ENCODE measurements at places on chromosomes 2 and 18.

GRCh38 chr2:149537092-149537726 lies 50.4 kb downstream of the MMADHC start:
- no peak for DNase-seq

DNA sequence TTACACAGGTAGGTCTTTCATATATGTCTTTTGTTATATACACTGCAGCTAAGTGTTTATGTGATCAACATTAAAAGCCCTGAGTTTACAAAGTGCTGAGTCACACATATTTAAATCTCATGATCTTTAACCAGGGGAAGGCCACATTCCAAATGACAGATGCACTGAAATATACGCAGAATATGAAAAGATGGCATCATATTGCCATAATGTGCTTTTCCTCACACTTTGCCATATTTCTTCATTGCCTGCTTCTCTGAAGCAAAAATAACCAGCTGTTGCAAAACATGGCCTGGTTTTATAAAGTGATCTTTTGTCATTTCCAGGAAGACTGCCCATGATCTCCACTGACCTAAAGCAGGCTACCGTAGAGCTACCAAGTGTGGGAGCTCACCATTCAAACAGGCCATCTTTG lies 93.5 kb upstream of the MAPRE2 start:
- no peak for DNase-seq

DNA sequence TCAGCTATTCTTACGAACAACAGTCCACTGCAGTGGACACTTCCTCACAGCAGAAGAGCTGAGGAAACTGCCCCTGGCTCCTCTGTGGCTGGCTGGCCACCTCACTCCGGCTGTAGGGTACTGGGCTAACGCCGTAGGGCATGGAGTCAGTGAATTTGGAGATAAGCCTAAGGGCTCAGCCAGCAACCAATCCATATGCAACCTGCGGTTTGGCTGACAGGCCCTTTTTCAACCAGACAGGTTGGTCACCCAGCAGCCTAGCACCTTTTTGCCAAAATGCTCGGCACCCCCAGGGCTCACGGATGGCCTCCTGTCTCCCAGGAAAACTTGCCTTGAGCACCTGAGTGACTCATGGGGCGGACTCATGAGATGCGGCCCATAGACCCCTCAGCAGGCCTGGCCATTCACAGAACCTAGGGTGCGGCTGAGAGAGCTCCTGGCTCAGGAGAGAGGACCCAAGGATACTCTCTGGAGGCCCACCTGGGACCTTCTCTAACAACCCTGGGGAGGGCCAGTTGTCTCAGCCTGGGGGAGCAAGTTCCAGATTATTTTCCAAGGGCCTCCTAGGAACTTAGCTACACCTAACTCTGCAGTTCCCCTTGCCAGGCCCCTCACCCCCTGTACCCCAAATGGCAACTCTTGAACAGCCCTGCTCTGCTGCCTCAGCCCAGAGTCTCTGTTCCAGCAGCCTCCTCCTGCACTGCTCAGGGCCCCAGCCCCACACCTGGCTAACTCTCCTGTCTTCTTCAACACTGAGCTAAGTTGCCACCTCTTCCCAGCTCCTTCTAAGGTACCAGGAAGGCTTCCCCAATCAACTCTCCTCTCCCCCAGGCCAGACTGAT lies 252.1 kb downstream of the CYP26B1 start:
- no peak for DNase-seq

DNA sequence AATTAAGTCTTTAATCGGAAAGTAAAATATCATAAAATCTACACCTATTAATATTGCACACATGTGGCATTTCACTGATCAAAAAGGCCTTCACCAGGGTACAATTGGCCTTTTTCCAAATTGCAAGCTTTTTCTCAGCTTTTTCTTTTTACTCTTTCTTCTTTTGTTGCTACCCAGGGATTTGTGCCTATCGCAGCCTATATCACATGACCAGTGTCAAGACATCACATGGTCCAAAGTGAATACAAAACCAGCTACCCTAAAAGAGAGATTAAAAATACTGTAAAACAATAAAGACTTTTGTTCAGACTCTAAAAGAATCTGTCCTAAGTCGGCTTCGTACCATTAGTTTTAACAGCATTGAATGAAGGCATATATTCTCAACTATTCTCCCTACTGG lies 15.0 kb upstream of the OTX1 start:
- no peak for DNase-seq

DNA sequence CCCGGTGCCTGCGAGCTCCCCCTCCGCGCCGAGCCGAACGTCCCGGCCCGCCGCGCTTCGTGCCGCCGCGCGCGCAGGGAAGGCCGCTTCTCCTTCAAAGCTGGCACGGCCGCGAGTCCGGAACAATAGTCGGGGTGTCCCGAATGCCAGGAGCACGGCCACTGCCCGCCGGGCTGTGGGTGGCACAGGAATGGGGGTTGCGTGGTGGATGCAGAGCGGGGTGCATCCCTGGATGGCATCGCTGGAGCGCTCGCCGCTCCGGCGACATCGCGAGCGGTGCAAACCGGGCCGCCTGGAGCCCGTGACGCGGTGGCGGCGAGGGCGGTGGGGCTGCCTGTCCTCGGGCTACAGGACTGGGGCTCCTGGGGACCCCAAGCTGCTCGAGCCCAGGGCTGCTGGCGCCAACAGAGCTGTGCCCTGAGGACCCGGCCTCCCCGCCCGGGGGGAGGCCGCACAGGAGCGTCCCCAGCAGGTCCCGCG lies 1.1 kb upstream of the SATB2 start:
- DNase-seq: no peak

DNA sequence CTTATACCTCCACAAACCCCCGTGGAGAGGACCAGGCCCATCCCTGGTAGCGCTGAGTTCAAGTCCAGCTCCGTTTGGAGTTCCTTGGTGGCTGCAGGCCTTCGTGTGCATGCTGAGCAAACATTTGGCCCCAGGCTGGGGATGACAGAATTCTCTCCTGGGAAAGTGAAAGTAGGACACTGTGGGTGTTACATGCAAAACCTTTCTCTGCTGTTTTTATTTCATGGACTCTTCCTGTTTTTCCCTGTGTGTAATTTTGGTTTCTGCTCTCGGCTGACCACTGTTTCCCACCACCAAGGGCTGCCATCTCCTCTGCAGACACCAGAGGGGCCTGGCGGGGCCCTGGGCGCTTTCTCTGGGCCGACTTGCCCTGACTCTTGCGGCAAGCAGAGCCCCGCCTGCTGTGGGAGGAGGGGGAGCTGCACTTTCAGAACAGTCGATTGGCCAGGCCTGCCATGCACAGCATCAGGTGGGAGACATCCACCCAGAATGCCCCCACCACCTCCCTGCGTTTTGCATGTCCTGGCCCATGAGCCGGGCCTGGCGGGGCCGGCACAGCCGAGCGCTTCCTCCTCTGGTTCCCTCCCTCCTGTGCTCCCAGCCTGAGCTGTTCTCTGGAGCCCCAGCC lies 102.4 kb downstream of the CABLES1 start:
- DNase-seq: no peak

DNA sequence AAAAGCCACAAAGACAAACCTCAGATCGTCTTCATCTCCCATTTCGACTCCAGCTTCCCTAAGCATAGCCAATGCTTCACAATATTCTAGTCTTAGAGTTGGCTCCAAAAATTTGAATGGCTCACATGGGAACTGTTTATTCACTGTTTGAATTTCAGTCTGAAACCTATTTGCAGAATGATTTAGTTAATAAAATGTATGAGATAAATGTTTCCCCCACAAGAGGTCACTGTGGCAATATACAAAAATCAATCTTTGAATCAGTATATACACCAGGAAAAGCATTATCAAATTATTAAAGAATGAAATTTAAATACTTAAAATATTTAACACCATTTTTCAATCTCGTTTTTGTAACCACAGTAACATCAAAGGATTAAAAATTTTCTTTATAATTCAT lies 40.0 kb upstream of the MCM6 start:
- no peak for DNase-seq

DNA sequence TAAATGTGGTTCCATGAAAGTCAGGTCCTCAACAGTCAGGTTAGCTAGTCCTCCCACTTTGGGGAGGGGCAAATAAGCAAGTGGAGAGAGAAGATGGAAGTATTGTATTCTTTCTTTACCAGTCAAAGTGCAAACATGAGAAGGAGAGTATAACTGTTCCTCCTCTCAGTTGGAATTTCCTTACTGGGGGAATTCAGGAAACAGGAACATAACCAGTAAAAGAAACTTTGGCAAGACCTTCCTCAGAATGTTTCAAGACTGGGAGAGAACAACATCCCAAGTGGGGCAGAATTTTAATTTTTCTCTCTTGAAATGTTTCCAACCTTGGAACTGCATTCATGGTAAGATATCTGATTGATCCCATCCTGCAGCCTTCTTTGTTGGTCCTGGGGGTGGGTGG lies 552.4 kb upstream of the TNP1 start:
- DNase-seq: no peak

GRCh38 chr2:104746858-104747257 lies 107.1 kb upstream of the POU3F3 start:
- no peak for DNase-seq

- no peak for DNase-seq
Observed at GRCh38 chr2:109065391-109065734, 63.6 kb upstream of the SH3RF3 start.

- no peak for DNase-seq
Observed at GRCh38 chr2:9844036-9844483, 786 bp downstream of the TAF1B start.

DNA sequence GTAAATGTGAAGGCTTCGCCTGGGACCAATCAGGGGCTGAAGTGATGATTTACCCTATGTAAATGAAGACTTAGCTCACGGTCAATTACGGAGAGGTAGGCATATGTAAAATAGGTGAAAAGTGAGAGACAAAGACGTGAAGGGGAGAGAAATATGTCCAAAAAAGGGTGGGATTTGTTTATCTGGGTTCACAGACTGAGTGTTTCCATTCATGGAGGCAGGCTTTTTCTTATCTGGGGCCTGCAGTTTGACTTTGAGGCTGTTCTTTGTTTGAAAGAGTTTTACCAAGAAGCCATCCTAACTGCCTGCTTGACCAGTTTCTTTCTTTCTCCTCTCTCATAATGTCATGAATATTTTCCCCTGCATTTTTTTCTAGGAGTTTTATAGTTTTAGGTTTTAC lies 202.7 kb downstream of the NYAP2 start:
- no peak for DNase-seq

GRCh38 chr2:74700643-74701372 lies 46.8 kb downstream of the SEMA4F start:
- DNase-seq: no peak

- DNase-seq: no peak
Observed at GRCh38 chr2:191476901-191477300, 201.0 kb upstream of the NABP1 start.

- no peak for DNase-seq
Observed at GRCh38 chr2:207138627-207139297, 27.0 kb downstream of the KLF7 start.

- DNase-seq: no peak
Observed at GRCh38 chr2:60465736-60466135, 87.7 kb downstream of the BCL11A start.

GRCh38 chr18:62072370-62072769 lies 114.5 kb downstream of the PIGN start:
- no peak for DNase-seq

GRCh38 chr18:627231-627630 lies 30.2 kb upstream of the TYMS start:
- DNase-seq: no peak

GRCh38 chr2:240126731-240127130 lies 9.4 kb downstream of the COPS9 start:
- no peak for DNase-seq

GRCh38 chr2:68388772-68389171 lies 23.7 kb downstream of the PLEK start:
- DNase-seq: no peak

GRCh38 chr2:136891100-136891499 lies 125.8 kb downstream of the THSD7B start:
- DNase-seq: no peak

GRCh38 chr2:117127680-117128079 lies 686.8 kb upstream of the DDX18 start:
- DNase-seq: no peak

GRCh38 chr2:64289251-64289650 lies 145.0 kb upstream of the PELI1 start:
- DNase-seq: no peak

- no peak for DNase-seq
Observed at GRCh38 chr2:178796079-178796677, 11.0 kb downstream of the TTN start.

GRCh38 chr2:175864137-175864850 lies 137.8 kb downstream of the LNPK start:
- DNase-seq: no peak

- no peak for DNase-seq
Observed at GRCh38 chr2:220104871-220105351, 477.5 kb downstream of the SLC4A3 start.

Measured in stimulated activated CD8-positive, alpha-beta memory T cell treated with anti-CD3 and anti-CD28 coated beads, Interleukin-12 subunit alpha, Interleukin-12 subunit beta, amount 100 ng/mL, for 4 hours (primary cell).